ENCODE measurements at places on chromosomes 3 and 15.

GRCh38 chr3:37715358-37715757 is 146.3 kb upstream of the CTDSPL start:
- no peak for DNase-seq

DNA sequence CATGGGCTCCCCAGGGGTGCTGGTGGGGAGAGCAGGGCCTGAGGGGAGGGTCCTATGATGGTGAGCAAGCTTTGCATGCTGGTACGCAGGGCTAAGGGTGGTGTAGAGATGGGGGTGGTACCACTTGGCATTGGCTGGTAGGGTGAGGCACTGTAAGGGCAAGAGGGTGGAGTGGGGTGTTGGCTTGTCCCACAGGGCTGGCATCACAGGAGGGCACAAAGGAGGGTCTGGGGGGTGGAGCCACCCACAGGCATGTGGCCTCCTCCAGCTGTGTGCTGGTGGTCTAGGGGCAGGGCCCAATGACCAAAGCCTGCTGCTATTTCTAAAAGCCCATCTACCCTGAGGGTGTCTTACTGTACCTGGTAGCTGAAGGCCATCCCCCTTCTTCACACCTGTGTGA is 65.2 kb upstream of the SEC13 start:
- no peak for DNase-seq

GRCh38 chr3:41418961-41419691 is 219.8 kb downstream of the CTNNB1 start:
- DNase-seq: no peak

DNA sequence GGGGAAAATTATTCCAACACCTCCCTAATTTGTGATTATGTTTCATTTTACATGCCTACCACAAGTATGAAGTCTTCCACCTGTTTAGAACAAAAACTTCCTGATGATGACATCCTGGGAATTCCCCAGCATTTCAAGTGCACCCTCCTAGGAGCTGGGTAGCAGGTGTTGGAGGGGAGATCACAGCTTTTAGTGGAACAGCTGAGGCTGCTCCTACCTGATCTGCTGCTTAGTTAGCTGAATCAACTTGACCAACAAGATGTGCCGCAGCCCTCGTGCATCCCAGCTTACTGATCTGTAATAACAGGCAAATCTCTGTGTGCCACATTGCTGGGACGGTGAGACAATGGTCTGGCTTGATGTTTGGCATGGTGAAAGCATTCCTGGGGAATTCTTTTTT is 29.7 kb downstream of the TRAK1 start:
- DNase-seq: no peak
